SHP77 treated with DMSO at 0.1 percent for 48 hours (cell line): ENCODE measurements at places on chromosomes 11 and 22.

DNA sequence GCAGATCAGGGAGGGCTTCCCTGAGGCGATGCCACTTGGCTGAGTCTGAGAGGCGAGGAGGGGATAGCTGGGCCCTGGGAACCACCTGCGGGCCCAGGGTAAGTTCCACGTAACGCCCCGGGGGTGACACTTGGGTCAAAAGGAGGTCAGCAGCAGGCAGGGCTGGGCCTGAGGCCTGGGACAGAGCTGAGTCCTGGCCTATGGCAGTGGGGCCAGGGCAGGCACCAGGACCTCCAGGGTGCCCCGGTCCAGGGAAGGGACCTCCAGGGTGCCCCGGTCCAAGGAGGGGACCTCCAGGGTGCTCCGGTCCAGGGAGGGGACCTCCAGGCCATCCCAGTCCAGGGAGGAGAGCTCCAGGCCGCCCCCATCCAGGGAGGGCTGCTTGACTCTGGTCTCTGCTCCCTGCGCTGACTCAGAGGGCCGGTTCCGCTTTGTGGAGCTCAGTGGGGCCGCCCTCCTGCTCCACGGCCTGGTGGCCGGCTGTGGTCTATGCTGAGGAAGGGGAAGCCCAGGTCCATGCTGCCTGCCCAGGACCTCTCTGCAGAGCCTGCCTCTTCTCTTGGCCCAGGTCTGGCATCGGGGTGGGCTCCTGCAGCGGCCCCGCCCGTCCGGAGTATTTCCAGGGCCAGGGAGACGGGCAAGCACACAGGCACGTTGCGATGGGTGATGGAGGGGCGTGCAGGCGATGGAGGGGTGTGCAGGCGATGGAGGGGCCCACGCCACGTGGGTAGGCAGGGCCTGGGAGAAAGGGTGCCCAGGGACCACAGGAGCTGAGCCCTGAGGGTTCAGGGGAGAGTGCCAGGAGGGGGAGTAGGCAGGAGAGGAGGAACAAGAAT lies 19.5 kb upstream of the WNT7B start:
- no peak for DNase-seq

- no peak for DNase-seq
Observed at GRCh38 chr11:48081151-48082010, 101.0 kb downstream of the PTPRJ start.

DNA sequence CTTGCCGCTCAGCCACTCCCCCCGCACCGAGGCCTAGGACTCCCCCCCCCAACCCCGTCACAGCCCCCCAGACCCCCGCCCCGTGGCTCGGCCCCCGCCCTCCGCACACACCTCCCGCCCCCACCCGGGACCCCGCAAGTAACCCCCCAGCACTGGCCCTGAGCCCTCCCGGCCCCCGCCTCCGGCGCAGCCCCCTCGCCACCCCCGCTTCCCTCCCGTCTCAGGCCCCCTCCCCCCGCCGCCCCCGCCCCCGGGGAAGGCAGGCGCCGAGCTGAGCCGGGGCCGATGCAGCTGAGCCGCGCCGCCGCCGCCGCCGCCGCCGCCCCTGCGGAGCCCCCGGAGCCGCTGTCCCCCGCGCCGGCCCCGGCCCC lies 1.5 kb downstream of the SHANK3 start:
- DNase-seq, result no peak

GRCh38 chr11:83004746-83005556 lies 66.7 kb downstream of the RAB30 start:
- no peak for DNase-seq

DNA sequence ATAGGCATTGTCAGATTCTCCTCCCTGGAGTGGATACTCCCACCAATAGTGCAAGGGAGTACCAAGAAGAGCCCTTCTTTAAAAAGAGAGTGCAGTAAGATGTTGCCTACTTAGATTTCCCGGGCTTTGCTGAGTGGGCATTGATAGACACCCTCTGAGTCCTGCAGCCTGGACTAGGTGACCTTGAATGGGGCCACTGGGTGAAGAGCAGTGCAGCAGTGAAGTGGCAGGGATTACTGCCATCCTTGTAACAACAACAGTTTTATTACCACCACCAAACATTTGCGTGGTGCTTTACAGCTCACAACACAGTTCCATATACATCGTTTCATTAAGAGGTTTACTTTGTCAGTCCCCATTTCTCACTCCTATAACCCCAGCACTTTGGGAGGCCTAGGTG lies 59.4 kb downstream of the MICAL2 start:
- DNase-seq, result no peak

- no peak for DNase-seq
Observed at GRCh38 chr11:5818245-5818886, 9.6 kb downstream of the OR52N2 start.
